HEK293T (cell line): ENCODE measurements at places on chromosomes 2 and 18.

DNA sequence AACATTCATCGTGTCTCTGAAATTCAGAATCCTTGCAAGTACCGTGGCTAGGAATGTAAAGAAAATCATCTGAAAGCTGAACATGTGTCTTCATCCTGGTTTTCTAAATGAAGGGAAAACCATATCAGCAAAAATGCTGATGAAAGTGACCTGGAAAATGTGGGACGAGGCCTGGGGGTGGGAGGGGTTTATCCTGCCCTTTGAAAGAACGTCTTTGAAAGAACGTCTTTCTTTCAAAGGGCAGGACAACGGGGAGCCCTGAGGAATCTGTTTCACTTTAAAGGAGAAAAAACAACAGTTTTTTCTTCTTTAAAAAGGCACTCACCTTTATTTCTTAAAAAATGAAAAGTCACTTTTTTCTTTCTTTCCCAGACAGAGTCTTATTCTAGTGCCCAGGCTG, 185.2 kb downstream of the ALPK2 start:
- no peak for DNase-seq

DNA sequence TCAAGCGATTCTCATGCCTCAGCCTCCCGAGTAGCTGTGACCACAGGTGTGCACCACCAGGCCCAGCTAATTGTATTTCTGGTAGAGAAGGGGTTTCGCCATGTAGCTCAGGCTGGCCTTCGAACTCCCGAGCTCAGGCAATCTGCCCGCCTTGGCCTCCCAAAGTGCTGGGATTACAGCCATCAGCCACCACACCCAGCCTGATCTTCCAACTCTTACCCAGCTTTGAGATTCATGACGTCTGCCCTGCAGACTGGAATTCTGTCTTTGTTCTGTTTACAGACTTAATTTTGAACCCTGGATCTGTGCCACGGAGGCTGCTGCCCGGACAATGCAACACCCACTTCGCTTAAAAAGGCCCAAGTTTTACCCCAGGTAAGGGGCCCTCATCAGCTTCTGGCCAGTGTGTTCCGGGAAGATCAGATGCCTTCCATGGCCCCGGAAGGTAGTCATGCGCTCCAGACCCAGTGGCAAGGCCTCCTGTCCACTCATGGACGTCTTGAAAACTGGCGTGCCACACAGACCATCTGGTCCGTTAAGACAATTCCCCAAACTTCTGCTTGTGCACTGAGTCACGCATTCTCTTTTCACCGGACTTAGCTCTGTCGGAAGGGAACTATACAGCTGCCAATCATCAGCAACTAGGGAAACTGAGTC, 5.5 kb downstream of the PXDN start:
- no peak for DNase-seq

- DNase-seq = no peak
These were observed 50.5 kb upstream of the GRB14 start for GRCh38 chr2:164671664-164672396.

DNA sequence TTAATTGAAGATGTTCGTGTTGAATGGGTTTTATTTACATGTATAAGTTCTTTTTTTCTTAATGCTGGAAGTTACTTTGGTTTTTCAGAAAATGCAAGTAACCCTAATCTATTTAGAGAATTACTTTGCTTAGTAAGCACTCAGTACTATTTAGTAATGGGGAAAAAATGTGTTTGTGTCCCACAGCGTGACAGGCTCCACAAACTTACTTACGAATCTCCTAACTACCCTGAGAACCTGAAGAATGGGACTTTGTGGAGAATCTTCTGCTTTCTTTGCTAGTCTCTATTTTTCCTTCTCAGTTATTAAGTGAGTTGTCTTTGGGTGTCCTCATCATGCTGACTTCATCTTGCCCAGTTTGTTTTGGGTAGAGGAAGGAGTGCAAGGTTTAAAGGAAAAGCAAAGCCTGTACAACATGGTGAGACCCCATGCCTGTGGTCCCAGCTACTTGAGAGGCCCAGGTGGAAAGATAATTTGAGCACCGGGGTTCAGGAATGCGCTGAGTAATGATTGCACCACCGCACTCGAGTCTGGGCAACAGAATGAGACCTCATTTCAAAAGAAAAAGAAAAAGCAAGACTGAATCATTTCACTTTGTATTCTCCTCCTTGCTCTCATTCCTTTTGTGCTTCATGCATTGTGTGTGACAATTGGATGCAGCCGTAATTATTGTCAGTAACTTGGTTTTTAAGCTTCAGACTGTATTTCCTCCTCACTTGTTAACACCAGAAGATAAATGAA, 10.2 kb downstream of the NEDD4L start:
- DNase-seq = no peak
